Activated CD8-positive, alpha-beta memory T cell treated with anti-CD3 and anti-CD28 coated beads for 48 hours (primary cell): ENCODE measurements at places on chromosomes 6 and 20.

DNA sequence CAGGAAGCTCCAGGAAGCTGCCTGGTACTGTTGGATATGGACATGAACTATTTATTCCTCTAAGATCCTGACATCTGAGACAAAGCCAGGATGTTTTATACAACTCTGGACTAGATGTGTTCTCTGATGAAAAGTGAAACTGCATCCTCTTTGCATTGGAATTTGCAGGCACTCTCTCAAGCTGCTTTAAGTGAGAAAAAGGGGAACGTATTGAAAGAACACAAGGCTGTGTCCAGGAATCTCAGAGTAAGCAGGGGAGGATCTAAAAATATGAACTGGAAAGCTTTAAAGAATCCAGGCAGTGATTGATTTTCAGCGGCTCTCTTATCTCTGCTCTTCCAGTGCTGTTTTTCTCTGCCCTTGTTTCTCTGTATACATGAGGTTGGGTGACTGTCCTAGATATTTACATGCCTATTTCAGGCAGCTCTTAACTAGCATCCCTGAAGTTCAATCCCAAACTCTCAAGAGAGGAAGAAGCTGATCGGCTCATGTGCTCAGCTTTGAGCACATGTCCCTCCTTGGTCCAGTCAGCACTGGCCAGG, 193.8 kb downstream of the PLCB4 start:
- no peak for DNase-seq

GRCh38 chr20:32682508-32682987, 8.8 kb upstream of the C20orf203 start:
- no peak for DNase-seq

GRCh38 chr6:98827295-98828159, 6.8 kb upstream of the POU3F2 start:
- no peak for DNase-seq

GRCh38 chr20:4087923-4088322, 72.6 kb upstream of the RNF24 start:
- DNase-seq, result no peak

DNA sequence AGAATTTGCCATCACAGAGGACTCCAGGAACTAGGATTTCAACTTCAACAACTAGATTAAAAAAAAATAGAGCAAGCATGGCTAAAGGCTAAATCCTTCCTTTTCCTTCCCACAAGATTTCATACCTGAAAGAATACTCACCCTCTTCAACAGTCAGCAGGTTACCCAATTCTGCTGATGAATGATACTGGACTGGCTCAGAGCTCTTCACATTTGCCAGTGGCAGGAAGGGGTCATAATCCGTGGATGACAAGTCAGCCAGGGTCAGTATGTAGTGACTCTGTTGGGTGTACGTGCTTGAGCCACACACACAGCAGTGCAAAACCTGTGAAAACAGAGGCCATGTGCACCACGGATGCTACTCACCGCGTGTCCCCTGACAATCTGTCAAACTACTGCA, 152.9 kb downstream of the INSM1 start:
- no peak for DNase-seq
